ENCODE measurements at places on chromosomes 5 and 9.

GRCh38 chr5:8521991-8522390, 653.0 kb downstream of the MTRR start:
- no peak for DNase-seq

GRCh38 chr5:168660691-168661090, 81.5 kb upstream of the PANK3 start:
- no peak for DNase-seq

DNA sequence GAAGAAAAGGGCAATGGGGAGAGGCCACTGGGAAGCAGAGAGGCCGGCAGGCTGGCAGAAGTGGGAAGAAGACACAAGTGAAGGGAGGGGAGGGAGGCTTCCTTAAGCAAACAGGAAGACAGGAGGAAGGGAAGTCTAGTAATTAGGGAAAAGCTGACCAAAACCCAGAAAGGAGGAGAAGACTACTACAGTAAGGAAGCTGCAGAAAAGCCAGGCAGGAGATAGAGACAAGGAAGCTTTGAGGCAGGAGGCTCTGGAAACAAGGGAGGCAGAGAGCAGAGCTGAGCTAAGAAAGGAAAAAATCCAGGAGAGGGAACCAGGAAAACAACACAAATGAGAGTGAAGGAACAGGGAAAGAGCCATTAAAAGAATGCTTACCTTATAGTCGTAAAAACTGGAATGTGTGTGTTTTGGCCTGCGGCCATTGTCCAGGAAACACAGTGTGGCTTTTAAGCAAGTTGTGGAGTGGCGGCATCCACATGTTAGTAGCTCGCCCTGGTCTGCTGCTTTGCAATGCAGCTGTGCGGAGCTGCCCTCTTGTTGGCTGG, 317.1 kb upstream of the CLINT1 start:
- no peak for DNase-seq

GRCh38 chr9:85523202-85523601, 218.6 kb downstream of the AGTPBP1 start:
- DNase-seq, result no peak

DNA sequence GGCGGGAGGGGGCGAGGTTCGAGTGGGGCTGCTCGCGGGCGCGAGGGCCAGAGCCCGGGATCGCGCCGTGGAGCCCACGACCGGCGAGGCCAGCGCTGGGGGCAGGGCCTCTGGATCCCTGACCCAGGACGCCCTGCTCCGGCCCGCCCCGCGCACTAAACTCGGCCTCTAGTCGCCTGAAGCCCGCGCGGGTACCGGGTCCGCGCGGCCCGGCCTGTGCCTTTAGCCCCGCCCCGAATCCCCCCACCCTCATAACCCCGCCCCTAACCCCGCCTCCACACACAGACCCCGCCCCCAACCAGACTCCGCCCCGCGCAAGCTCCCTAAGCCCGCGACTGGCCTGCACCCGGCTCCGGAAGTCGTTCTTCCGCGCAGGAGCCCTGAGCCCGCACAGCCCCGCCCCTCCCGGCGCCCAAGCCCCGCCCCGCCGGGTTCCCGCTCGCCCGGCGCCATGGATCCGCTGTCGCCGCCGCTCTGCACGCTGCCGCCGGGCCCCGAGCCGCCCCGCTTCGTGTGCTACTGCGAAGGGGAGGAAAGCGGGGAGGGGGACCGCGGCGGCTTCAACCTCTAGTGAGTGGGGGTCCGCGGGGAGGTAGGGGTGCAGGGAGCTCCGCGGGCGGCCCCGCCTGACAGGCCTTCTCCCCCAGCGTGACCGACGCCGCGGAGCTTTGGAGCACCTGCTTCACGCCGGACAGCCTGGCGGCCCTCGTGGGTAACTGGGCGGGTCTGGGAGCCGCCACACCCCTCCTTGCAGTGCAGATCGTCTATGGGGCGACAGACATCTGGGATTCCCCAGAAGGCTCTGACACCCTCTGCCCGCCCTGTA, at the start of gene PAXX:
PAXX (plus strand) TSS at position 430 of the 826 bp plus-strand sequence; CDS start at position 452, 22 bp downstream.
- peak; percentile 63 for DNase-seq

GRCh38 chr5:53487436-53487835, 7.0 kb downstream of the FST start:
- no peak for DNase-seq

- DNase-seq, result no peak
These were observed 9.3 kb downstream of the TPPP start for GRCh38 chr5:683551-684481.

GRCh38 chr9:77680581-77680980, 32.5 kb upstream of the GNA14 start:
- DNase-seq, result no peak

- DNase-seq, result no peak
These were observed 91.8 kb upstream of the TXNDC8 start for GRCh38 chr9:110429453-110429852.

DNA sequence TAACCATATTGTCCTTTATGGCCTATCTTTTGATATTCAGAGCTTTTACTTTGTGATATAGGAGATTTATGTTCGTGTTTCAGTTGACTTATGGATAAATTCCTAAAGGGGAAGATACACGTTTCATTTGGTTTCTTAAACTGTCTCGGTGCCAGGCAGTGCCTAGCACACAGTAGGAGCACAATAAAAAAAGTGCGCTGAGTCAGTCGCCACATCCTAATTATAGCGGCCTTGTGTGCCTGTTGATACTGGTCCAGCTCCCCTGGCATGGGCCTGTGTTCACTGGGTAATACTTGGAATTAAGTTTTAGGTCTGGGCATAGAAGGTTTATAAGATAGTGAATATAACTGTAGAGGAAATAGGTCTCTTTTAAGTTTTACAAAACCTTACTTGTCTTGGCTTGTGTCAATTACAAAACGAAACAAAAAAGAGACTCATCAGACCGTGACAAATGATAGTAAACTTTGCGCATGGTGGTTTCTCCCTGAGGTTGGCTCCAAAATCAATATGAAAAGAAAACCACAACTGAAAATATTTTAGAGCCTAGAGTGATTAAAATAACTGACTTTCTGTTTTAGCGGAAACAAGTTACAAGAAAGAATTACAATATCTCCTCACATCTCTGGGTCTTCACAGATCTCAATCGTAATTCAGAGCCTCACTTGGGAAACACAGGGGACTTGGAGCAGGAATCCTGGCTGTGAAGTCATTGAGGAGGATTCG, 84.8 kb downstream of the MVB12B start:
- no peak for DNase-seq

Measured in AG09319 (cell line).